Left renal pelvis (tissue), 4 donors: ENCODE measurements at places on chromosomes 11 and 22.

DNA sequence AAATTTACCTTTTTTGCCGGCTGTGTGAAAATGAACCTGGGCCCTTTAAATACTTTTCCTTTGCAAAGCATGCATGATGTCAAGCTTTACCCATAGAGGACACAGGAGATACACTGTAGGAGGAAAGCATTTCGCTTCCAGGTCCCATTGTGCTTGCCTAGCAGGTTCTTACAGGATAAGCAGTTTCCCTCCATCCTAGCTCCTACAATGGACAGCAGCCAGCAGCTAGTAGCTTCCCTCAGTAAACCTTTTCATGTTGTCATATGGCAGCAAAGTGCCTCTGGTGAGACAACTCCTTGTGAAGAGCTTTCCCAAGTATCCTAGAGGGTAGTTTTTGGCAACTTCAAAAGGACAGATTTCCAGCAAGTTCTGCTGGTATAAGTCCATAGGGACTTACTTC lies 78.4 kb downstream of the RBFOX2 start:
- DNase-seq: no peak

DNA sequence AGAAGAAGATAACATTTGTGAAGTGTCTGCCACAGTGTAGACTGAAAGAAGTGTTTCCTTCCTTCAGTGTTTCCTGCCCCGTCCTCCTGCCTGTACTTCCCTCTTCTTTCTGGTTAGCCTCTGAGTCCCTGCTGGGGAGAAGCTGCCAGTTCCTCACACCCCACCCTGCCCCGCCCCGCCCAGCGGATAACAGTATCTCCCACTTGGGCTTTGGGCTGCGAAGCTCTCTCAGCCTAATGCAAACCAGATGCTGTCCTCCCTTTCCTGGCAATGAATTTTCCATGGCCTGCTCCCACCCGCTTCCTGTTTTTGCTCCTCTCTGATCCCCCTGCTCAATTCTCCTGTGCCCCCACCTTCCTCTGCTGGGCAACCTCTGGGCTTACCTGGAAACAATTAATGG lies 5.2 kb upstream of the RAB3IL1 start:
- no peak for DNase-seq

- no peak for DNase-seq
These were observed 42.7 kb downstream of the SCN3B start for GRCh38 chr11:123611698-123612097.

DNA sequence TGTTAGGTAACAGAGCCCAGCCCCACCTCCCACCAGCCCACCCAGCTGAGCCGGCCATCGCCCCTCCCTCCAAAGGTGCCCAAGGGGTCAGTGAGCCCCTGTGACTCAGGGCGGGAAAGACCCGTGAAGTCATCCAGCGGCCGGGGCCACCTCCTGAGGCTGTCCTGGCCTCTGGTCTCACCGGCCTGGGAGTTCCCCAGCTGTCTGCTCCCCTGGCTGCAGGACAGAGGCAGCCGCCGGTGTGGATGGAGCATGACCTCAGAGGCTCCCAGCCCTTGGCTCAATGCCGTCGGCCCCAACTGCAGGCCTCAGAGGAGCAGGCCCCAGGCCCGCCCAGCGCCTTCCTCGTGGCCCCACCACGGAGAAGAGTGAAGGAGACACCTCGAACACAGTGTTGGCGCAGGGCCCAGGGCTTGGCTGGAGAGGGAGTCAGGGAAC lies 28.7 kb downstream of the RPL3 start:
- no peak for DNase-seq

DNA sequence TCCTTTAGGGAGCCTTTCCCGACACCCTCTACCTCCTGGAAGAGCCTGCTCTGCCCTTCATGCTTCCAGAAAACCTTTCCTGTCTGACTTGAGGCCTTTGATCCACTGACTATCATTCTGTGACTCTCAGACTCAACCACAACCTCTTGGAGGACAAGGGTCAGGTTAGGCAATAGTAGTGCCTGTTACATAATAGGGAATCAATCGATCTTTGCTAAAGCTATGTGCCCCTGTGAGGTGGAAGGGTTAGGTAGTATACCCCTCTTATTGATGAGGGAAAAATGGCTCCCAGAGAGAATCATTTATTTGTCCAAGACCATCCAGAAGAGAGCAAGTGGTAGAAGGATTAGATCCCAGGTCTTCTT lies 16.2 kb downstream of the KCNC1 start:
- DNase-seq: no peak

GRCh38 chr22:25997886-25998775 lies 171.1 kb upstream of the SEZ6L start:
- DNase-seq: no peak

DNA sequence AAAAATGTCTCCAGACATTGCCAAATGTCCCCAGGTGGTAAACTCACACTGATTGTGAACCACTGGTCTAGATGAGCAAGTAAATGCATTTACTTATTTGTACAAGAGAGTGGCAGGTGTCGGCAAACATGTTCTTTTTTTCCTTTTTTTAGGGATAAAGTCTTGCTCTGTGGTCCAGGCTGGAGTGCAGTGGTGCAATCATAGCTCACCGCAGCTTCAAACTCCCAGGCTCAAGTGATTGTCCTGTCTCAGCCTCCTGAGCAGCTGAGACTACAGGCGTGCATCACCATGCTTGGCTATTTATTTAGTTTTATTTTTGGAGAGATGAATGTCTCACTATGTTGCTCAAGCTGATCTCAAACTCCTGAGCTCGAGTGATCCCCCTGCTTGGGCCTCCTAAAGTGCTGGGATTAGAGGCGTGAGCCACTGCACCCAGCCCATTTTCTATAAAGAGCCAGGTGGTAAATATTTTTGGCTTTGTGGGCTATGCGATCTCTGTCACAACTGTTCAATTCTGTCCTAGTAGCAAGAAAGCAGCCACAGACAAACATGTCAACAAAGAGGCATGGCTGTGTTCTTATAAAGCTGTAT lies 1.4 kb downstream of the VPREB1 start:
- no peak for DNase-seq

- DNase-seq: no peak
These were observed 10.3 kb downstream of the CAT start for GRCh38 chr11:34449013-34449412.

DNA sequence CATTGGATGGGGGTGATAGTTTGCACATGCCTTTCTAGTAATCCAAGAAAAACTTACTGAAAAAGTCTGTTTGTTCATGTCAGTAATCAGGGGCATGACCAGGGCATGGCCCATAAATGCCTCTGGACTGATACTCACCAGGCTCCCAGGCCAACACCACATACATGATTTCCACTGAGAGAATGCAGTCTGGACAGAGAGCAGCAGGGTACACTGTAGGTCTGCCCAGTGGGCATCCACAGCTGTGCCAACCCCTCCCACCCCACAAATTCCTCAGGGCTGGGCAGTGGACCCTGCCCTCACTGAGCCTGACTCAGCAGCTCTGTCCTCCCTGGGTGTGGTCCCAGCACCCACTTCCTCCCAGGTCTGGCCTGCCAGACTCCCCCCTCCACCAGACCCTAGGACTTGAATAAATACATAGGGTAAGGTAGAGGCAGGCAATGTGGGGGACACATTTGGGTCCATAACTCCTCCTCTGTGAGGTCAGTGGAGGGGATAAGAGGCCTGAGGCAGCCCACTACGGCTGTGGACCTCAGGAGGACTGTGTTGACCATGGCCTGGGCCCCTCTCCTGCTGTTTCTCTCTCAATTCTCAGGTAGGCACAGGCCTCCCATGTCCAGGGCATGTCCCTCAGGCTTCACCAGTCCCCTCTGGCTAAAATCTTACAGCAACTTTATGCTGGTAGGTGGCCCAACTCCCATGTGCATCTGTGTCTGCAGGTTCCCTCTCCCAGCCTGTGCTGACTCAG lies 92.2 kb upstream of the TOP3B start:
- DNase-seq: no peak

- no peak for DNase-seq
These were observed 159.9 kb downstream of the CCDC34 start for GRCh38 chr11:27203077-27203647.

DNA sequence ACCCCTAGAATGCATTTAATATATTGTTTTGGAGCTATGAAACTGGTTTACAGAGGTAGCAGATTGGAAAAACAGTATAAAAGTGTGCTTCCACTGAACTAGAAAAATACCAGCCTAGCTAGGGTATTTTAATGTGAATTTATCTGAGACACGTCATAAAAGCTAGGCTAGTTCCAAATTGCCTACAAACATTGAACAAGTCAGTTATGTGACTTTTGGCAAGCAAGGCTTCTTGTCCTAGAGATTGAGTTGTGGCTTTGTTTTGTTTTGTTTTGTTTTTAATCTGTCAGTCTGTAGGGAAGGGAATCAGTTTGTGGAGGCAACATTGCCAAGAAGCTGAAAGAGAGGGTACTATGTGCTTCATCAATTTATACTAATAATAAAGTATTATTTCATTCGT lies 24.2 kb downstream of the RTN3 start:
- DNase-seq: no peak

DNA sequence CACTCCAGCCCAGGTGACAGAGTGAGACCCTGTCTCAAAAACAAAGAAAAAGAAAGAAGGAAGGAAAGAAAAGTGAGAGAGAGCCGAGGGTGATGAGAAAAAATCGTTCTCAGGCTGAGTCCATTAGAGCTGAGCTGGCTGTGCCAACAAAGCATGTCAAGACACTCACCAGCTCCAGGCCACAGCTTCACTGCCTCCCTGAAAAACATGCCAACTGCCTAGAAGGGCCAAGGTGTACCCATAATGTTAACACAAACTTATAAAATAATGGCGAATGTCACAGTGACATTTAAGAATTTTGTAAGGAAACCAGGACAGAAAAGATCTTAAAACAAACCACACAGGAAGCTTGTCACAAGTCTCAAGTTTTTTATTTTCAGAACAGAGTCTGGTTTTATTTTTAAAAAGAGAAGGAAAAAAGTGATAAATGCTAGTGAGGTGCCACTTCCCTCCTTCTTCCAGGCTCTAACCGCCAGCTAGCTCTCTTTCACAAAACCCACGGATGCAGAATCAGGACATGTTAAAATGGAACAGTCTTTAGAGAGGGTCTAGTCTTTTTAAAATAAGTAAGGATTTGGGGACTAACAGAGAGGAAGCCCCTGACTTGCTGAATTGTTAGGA lies 5.1 kb downstream of the TMEM121B start:
- no peak for DNase-seq

DNA sequence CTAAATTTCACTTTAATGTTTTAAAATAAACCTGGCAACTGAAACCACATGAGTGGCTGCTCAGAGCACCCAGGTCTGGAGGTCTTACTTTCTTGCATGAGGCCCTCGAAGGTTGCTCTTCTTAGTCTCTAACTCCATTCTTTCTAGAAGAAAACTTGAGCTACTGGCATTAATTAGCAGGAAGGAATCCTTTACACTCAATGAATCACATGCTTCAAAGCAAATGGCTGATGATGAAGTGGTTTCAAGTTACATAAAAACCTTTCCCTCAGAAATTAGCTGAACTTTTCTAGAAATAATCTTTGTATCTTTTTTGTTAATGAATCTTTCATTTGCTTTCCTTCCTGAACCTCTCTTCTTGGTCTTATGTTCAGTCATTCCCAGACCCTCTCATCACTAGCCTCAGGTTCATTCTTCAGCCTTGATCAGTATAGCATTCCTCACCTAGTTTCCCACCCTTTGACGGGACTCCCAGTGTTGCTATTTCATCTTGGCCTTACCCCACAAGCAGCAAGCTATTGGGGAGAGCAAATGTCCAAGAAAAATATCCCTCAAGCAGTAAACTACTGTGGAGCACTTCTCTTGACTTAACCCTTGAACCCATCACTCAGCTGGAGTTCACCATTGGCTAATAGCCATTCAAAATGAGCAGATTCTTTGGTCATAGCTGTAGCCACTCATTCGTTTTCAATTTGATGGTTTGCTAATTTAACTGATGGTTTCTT lies 75.1 kb downstream of the INSC start:
- no peak for DNase-seq

- DNase-seq: no peak
These were observed 592.0 kb downstream of the SOX6 start for GRCh38 chr11:15764326-15764725.

DNA sequence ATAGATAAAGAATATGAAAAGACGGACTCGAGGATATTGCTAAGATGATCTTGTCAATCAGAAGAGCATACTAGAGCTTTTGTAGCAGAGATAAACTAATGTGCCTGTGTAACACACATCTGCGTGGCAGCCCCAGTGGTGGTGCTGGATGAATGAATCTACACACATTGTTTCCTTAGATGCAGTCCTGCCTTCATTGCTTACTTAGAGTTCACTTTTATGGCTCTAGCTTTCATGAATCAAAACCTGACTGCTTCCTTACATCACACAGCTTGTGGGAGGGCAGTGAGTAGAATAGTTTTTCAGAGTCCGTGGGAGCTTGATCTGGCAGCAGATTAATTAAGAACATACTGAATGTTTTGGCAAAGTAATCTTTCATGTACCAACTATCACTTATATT lies 83.7 kb downstream of the EXT2 start:
- DNase-seq: peak; percentile 58

DNA sequence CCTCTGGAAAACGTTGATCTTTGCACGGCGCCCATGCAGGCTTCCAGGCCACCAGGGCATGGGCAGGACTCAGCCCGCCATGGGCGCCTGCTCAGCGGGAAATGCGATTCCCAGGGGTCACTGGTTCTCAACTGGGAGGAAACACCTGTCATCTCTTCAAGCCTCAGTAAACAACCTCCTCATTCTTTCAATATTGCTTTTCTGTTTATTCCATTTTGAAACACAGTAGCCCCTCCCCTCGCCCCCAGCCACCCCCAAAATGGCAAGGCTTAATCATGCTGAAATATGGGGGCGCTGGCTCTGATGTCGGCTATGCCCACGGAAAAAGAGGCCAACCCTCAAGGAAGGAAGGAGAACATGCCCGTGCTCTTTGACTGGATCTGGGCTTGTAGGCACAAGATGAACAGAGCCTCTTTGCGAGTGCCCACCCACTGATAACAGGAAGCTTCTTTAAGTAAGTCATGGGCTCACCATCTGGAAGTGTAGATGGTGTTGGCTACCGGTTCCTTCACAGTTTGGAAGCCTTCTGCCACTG lies 594 bp upstream of the POU2AF1 start:
- DNase-seq: peak; percentile 7

- DNase-seq: no peak
These were observed 52.3 kb downstream of the CABIN1 start for GRCh38 chr22:24063361-24063760.

DNA sequence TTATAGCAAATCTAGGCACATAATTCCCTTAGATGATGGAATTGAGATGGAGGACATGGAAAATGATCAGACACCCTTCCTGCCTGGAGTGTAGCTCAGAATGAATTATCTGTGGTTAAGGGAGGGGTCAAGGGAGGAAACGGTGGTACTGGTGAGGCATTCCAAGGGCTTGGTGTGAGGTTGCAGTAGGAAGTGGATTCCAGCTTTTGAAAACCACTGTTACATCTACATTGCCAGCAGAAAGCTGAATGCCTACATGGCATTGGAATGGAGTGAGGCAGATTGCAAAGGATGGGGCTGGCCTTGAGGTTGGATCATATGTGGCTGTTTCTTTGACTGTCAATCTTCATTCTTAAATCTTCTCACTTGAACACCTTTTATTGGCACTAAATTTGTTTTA lies 684.4 kb downstream of the NTM start:
- no peak for DNase-seq

- no peak for DNase-seq
These were observed 163.3 kb upstream of the RASSF10 start for GRCh38 chr11:12845739-12846358.

- no peak for DNase-seq
These were observed 24.5 kb downstream of the PISD start for GRCh38 chr22:31637447-31637890.

GRCh38 chr22:27476318-27476717 lies 325.2 kb downstream of the MN1 start:
- no peak for DNase-seq
